ENCODE measurements at places on chromosomes 12 and 14.

- DNase-seq: no peak
Observed at GRCh38 chr14:95183082-95183481, 25.8 kb upstream of the DICER1 start.

DNA sequence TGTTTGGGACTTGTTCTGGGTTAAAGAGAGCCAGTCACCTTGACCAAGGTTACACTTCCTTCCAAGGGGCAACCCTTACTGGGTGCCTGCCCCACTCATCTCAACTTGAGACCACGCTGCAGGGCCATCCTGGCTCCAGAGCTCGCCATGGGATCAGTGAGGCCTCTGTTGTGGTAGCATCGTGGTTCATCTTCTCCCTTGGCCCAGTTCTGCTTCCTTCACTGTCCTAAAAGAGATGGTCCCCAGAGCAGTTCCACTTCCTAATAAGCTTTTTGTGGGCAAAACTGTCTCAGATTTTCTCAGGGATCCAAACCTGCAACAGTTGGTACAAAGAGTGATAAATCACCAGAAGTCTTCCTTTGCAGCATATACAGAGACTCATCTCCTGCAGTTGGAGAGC, 165.9 kb upstream of the TMEM260 start:
- DNase-seq: no peak

DNA sequence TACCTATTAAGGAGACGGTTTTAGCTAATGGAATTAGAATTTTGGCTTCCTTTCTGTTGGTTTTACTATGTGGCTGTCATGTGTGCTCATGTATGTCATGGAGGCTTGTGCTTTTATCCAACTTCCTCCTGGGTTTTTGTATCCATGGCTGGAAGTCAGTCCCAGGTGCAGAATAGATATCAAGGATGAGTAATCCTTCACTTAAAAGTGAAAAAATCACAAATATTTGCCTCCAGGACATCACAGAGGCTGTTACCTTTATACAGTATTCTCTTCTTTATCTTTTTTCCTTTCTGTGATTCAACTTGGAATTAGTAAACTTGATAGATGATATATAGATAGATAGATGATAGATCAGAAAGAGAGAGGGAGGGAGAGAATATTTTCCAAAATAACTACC, 706.8 kb downstream of the GALC start:
- no peak for DNase-seq

DNA sequence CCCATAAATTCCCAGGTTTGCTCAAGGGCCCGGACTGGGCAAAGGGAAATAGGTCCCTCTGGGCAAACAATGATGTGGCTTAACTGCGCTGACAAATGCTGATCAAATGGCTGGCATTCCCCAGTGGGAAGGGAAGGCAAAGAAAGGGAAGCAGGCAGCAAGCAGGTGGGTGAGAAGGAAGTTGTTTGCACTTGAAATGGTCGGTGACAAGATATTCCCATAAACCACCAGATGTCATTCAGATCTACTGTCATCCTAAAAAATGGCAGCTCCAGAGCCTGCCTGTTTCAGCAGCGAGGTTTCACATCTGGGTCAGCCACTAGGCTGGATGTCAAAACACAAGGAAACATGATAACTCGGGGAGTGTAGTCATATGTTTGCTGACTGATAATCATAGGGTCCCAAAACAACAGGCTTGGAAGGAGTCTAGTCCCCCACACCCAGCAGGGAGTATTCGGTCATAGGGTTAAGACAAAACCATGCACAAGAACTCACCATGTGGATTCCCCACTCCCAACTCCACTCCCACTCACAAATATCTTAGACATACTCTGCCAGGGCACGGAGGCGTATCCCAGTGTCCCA, 37.9 kb upstream of the MDM1 start:
- DNase-seq: no peak

All from bone marrow (tissue), 2 donors.